ENCODE measurements at places on chromosomes 4 and X. TPM values are rescaled to one million over a fixed set of nuclear protein-coding genes. Genes with fewer than 3 reads are reported as not detected.

Gene HTN3
- not detected for total RNA-seq

Gene SMR3B
- not detected for total RNA-seq

Gene S100P
- not detected for total RNA-seq

Gene SLC9B1
- 2.2 TPM for total RNA-seq

Gene AKAP4
- total RNA-seq = not detected
